ENCODE measurements at places on chromosomes 11 and 22.

DNA sequence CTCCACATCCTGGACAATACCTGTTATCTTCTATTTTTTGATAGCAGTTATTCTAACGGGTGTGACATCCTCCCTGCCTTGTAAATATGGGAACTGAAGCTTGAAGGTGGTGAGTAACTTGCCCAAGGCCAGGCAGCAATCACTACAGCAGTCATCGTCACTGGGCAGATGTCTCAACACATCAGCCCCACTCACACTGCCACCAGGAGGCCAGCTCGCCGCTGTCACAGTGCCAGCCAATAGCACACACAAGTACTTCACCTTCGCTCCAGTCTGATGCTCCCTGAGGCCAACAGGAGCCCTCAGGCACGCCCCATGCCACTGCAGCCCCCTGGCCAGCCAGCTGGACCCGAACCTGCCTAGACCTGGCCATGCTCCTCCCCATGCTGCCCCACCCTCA, 4.9 kb upstream of the TTLL1 start:
- no peak for DNase-seq

- no peak for DNase-seq
Observed at GRCh38 chr11:134665571-134666270, 253.7 kb upstream of the B3GAT1 start.

DNA sequence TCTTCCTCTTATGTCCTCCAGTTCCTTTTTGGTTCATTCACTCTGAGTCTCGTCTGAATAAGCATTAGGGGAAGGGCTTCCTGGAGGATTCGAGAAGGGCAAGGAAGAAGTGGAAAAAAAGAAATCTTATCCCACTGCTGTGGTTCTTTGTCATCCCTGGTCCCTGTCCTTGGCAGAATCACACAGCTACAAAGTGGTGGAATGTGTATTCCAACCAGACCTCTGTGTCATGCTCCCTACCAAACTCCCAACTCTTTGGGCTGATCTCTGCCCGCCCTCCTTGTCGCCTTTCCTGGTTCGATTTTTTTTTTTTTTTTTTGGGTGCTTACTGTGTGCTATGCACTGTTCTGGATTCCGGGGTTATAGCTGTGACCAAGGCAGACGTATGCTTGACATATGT, 61.0 kb downstream of the TEAD1 start:
- no peak for DNase-seq

DNA sequence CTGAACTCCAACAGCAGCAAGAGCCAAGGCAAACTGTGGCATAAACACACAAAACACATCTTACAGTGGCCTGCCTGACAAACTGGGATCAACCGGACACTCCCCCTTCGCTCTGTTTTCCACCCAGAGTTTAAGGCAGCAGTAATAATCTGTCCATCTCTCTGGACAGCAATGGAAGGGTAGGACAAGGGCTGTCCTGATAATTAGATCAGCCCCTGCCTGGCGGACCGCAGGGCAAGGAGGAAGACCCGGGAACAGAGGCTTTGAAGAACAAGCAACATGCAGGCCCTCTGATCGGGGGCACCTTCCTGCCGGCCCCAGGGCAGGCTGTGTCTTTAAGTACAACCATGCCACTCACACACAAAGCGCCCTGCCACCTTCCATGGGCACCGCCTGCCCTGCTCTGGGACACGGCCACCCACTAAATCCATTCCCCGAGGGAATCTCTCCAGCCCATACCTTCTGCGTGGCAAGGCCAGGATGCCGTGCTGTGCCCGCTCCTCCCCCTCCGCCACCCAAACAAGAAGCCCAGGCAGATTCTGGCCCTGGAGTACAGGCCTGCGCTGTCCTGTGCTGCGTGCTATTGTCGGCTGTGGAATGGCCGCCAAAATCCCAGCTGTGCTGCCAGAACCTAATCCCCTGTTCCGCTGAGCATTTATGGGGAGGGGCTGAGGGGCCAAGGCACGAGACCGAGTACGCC, 38.8 kb downstream of the NUMA1 start:
- DNase-seq: peak; percentile 24

- DNase-seq: no peak
Observed at GRCh38 chr11:94749369-94749768, 18.8 kb upstream of the AMOTL1 start.

GRCh38 chr22:17965538-17966402, 58.6 kb downstream of the MICAL3 start:
- DNase-seq: no peak

GRCh38 chr11:104668797-104669463, 229.3 kb downstream of the CASP12 start:
- DNase-seq: no peak

DNA sequence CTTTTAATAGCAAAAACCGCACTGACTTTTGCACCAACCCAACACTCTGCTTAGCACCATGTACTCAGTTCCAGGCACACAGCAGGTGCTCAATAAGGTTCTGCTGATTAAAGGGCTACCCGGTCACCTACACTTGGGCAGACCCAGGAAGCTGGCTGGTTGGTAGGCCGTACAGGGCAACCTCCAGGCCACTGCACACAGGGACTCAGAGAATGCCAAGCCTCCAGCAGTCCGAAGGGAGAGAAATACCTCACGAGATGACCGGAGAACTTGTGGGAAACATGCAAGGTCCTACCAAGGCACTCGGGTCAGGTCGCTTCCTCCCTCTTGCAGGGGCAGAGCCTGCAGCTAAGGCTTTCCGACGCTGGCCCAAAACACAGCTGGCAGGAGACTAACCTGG, 109.2 kb downstream of the MICAL3 start:
- no peak for DNase-seq

DNA sequence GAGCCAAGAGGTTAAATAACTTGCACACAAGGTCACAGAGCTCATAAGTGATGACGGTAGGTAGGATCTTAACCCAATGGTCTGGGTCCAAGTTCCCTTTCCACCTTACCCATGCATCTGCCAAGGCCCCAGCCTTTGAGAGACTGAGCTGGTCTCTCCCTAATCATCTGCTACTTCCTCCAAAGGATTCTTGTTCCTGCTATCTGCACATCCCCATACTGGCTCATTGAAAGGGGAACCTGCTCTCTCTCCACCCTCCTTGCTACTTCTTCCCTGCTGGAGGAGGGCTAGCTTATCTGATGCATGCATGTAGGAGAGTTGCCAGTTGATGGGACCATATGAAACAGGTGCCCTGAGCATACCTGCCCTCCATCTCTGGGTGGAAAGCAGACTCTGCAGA, 47.7 kb downstream of the COMMD9 start:
- no peak for DNase-seq

GRCh38 chr11:61057615-61058014, 44.7 kb upstream of the CD5 start:
- DNase-seq: no peak

- DNase-seq: no peak
Observed at GRCh38 chr11:122486793-122487495, 168.6 kb upstream of the UBASH3B start.

GRCh38 chr11:38510041-38510440, 1912.0 kb upstream of the RAG2 start:
- DNase-seq: no peak

GRCh38 chr22:25437414-25438160, 126.9 kb upstream of the GRK3 start:
- DNase-seq: no peak

DNA sequence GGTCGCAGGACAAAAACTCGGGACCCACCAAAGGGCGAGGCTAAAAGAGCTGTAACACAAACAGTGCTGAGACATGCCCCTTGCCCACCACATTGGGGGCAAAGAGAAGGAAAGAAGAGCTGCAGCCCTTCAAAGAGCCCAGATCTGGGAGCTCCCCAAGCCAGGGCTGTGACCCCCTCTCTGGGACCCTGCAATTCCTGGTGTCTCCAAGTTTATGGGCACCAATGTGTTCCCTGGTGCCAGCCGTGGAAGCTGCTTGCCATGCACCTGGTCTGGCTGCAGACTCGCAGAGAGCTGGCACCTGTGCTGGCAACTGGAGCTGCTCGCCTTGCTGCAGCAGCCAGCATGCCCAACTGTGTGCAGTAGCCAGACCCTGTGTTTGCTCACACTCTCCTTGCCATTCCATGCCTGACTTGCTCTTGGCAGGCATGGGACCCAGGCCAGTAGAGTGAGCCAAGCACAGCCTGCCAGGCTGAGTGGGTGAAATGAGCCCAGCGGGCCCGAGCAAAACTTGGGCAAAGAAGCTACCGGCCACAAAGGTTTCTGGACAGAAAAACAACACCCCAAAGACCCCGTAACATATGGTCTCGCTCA, 16.0 kb downstream of the RRP8 start:
- no peak for DNase-seq

DNA sequence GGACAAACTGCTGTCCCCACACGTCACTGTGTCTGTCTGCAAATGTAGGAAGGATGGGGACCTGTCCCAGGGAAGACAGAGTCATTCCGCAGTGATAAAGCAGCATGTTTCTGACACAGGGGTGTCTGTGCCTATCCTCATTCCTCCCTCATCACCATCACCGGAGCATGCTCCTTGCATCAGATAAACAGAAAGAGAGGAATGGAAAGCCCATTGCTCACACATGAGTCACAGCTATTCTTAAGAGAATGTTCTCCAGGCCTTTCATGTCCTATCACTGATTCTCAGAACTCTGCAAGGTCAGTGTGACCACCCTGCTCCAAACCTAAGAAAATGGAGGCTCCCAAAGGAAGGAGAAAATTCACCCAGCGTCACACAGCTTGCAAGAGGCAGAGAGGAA, 38.9 kb downstream of the ZNF195 start:
- no peak for DNase-seq

- peak; percentile 57 for DNase-seq
Observed at GRCh38 chr11:67351275-67352005, 1.9 kb downstream of the POLD4 start.

GRCh38 chr11:2734181-2735052, 34.6 kb upstream of the KCNQ1OT1 start:
- DNase-seq: no peak

GRCh38 chr11:76159303-76159937, 46.9 kb downstream of the WNT11 start:
- DNase-seq: no peak

DNA sequence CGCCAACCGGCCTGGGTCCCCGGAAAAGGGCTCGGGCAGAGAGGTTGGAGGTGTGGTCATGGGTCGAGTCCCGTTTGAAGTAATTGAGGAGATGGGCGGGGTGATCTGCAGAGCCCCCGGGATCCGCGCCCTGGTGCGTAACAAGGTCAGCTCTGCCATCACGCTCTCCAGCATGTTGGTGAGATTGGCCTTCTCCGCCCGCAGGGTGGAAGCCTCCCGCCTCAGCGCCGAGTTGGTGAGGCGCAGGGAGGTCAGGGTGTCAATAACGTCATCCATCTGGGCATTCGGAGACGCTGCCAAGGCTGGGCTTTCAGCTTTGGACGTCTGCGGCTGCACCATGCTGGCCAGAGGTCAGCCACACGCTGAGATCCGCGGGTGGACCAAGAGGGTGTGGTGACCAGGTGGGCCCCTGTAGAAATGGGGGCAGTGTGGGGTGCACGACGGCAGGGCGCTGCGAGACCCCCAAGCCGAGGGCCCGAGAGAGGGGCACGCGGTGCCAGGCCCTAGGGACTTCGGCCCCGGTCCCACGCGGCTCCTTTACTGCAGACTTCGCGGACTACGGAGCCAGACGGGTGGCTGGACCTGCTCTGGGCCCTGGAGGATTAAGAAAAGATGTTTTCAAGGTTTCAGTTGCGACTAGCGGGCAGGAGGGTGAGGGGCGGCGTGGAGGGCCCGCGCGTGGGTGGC, 672 bp downstream of the RTL6 start:
- no peak for DNase-seq

DNA sequence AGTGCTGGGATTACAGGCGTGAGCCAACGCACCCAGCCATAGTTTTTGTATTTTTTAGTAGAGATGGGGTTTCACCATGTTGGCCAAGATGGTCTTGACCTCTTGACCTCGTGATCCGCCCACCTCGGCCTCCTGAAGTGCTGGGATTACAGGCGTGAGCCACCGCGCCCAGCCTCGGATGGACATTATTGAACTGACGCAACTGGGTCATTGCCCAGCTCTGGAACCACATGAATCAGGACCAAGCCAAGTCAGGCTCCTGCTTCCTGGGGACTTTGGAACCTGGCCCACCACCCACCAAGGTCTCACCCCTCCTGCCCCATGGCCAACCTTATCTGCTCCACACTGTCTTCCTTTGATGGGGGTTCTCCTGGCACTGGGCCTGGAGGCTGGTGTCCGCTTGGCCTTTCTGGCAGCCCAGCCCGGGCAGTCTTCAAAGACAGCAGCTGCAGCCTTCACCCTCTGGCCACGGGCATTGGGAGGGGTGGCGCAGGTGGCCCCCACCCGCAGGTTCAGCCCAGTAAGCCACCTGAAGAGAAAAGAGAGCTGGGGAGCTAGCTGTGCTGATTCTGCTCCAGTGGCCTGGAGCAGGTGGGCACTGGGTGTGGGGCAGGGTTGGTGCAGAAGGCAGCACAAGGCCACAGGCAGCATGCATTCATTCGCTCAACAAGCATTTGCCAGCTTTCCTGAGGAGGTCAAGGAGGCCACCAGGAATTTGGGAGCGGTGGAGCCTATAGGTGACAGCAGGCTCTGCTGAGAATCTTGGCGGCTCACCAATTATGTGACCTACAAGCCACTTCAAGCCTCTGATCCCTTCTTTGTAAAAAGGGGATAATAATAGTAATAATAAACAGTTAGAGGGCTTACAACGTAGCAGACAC, 5.7 kb downstream of the CHADL start:
- DNase-seq: no peak

DNA sequence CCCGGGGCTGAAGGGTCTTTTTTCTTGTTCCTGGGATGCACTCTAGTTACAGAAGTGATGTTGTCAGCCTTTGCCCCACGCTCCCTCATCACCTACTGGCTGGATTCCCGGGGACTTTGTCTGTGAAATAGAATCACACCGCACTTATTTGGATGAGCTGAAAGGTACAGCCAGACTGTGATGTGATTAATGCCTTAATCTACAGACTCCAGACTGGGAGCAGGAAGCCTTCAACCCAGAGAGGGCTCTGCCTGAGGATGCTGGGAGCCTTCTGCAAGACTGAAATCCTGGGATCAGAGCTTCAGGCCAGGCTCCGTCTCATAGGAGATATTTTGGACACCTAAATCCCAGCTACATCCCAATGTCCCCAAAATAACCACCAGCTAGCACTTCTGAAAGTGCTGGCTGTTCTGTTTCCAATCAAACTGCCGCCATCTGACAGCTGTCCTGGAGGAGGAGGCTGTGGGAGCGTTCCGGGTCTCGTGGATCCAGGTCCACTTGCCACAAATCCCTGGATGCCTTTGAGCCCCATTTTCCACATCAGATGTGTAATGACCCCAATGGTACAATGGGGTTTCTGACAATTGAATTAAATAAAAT, 688.5 kb downstream of the TBC1D22A start:
- no peak for DNase-seq

DNA sequence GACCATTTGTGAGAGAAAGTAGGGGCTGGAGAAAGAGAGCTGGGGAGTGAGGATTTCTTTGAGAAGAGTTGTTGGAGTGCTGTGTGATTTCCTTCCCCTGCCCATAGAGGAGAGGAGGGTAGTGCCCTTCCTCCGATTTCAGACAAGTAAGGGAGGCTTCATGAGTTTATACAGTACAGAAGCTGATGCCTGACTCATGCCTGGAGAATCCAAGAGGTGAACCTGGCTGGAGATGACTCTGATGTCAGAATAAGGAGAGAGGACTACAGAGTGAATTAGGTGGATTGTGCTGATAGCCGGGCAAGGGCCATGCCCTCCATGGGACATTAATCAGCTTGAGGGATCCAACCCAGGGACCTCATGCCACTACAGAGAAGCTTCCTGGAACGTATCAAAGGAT, 91.6 kb downstream of the FAR1 start:
- no peak for DNase-seq

GRCh38 chr22:17549655-17550054, 13.6 kb upstream of the SLC25A18 start:
- no peak for DNase-seq

All from stimulated activated CD4-positive, alpha-beta T cell treated with anti-CD3 and anti-CD28 coated beads, TNF-alpha, amount 100 ng/mL, for 24 hours (primary cell).